ENCODE measurements at places on chromosomes 3 and 15.

- no peak for DNase-seq
Measured at GRCh38 chr3:161413855-161414210, 42.5 kb upstream of the SPTSSB start.

DNA sequence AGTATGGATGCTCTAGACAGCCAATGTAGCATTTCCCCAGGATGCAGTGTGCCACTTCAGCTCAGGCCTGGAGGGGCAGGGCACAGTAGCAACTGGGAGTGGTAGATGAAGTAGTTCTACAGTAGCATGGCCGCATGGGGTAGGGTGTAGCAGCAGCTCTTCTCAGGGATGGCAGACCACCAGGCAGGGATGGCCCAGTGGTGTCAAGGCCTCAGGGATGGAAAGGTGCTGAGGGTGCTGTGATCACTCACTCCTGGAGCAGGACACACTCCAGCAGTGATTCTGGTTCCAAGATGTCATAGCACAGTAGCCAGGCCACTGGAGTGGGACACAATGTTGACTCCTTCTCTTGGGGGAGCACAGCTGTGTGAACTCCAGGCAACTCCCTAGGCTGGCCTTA lies 210.9 kb upstream of the LYSMD4 start:
- no peak for DNase-seq

DNA sequence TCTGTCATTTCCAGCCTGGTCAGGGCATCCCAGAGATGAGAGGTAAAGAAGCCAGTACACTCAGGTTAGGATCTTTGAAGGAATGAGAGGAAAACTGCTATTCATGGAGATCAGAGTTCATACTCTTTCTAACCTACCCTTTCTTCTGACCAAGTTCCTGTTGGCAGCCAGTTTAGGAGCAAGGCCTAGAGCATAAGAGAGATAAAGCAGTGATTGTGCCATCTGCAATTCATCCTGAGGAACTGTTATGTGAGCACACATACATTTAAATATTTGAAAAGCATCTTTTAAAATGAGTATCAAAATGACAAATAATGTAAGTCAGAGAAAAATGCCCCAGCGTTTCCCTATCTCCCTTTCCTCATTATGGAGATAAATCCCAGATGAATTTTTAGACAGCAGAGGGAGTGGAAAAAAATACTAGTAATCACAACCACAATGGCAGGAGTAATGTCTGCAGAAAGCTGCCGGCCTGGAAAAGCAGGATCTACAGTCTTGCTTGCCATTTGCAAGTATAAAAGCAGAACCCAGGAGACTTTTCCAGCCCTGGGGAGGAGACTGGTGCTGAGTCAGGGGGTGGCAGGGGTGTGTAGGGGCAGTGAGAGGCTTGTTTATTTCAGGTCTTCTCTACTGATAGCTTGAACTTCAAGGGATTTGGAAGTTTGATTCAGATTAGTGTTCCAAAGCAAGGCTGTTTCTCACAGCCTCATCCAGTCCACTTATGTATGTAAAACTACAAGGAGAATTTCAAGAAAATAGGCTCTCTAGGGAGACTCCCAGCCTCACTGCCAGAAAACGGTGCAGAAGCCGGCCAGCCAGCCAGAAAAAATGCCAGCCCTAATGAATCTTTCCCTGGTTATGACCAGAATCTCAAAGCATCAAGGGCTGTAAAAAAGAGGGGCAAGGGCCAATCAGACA lies 1052.4 kb downstream of the TUSC7 start:
- DNase-seq = no peak

DNA sequence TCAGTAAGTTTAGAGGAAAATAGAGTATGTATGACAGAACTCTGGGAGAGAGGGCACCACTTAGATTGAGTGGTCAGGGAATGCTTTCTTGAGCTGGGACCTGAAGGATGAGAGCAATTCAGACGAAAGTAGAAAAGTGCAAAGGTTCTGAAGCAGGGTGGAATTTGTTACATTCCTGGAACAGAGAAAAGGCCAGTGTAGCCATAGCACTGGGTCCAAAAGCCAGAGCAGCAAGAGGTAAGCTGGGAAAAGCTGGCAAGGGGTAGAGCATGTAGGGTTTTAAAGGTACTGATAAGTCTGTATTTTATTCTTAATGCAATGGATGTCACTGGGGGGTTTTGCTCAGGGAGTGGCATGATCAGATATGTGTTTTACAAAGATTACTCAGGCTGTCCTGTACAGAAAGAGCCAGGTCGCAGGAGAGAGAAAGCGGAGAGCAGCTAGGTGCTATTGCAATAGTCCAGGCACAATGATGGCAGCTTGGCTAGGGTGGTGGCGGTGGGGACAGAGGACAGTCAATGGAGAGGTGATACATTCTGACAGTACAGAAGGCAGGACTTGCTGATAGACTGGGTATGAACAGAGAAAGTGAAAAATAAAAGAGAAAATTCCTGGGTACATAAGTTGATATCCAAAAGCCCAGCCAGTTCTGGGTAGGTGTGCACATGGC lies 17.0 kb downstream of the FSTL1 start:
- no peak for DNase-seq

DNA sequence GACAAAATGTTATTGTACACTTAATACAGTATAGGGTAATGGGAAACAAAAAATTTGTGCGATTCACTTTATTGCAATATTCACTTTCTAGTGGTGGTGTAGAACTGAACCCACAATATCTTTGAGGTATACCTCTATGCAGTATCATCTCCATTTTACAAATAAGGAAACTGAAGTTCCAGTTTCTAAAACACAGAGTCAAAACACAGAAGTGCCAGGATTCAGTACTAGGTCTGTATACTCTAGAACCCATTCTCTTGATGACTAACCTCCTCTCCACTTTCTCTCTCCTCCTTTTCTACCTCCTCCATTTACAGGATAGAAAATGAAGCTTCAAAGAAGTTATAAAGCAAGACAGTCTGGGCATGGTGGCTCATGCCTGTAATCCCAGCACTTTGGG lies 62.2 kb downstream of the MB21D2 start:
- DNase-seq = no peak

DNA sequence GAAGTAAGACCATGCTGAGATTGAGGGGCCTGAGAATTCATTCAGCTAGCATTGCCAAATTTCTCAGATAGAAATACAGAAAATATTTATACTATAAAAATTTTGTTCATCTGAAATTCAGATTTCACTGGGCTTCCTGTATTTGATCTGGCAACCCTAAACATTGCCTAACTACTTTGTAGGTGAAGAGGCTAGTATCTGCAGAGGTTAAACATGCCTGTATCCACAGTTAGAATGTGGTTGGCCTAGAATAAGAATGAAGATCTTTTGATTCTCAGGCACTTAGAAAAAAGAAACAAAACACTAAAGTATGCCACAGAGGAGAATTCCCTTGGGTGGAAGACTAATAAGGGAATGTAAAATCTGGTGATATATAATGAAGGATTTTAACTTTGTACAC lies 189.0 kb downstream of the DIPK2A start:
- DNase-seq = no peak

GRCh38 chr3:123143669-123144411 lies 57.9 kb upstream of the SEC22A start:
- DNase-seq = peak; percentile 42

- DNase-seq = no peak
Measured at GRCh38 chr15:73183071-73183470, 130.8 kb downstream of the NEO1 start.

DNA sequence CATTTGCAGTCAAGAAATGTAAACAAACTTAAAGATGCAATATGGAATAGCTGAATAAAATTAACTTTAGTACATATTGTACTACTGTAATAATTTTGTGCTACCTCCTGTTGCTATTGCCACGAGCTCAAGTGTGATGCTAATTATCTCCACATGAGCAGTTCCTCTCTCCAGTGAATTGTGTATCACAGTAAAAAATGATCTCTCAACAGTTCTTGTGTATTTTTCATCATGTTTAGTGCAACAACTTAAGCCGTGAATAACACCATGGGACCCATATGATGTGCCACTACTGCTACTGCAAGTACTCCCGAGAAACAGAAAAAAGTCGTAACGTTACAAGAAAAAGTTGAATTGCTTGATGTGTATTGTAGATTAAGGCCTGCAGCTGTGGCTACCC lies 12.4 kb downstream of the RIOX2 start:
- DNase-seq = no peak
